ENCODE measurements at places on chromosomes 5 and 9.

- DNase-seq: no peak
These were observed 44.1 kb upstream of the KCNN2 start for GRCh38 chr5:114317751-114318150.

DNA sequence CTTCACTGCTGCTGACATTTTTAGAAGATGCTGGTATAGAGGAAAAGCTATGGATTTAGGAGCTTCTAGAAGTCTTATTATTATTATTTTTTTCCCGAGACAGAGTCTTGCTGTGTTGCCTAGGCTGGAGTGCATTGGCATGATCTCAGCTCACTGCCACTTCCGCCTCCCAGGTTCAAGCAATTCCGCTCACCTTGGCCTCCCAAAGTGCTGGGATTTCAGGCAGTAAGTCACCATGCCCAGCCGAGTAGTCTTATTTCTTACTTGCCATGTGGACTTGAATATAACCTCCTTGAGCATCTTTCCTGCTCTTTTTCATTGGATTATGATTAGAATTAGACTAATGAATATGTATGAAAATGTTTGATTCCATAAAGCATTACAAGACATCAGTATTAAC, 119.5 kb downstream of the NR3C1 start:
- no peak for DNase-seq

GRCh38 chr9:133954862-133955529, 37.1 kb downstream of the VAV2 start:
- no peak for DNase-seq

- DNase-seq: peak; percentile 10
These were observed 51.5 kb downstream of the CEP120 start for GRCh38 chr5:123371575-123372179.

DNA sequence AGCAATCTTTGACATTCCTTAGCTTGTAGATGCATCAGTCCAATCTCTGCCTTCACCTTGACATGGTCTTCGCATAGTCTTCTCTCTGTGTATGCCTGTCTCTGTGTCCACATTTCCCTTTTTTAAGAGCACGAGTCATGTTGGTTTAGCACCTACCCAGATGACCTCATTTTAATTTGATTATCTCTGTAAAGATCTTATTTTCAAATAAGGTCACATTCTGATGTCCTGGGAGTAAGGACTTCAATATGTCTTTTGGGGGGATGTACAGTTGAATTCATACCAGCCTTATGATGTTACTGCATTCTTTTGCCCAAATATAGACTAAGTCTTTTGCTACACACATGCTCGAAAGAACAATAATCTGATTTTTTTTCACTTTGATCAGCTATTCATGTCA, 6.9 kb downstream of the KCTD16 start:
- no peak for DNase-seq

GRCh38 chr5:146290318-146290717, 48.3 kb upstream of the POU4F3 start:
- no peak for DNase-seq

DNA sequence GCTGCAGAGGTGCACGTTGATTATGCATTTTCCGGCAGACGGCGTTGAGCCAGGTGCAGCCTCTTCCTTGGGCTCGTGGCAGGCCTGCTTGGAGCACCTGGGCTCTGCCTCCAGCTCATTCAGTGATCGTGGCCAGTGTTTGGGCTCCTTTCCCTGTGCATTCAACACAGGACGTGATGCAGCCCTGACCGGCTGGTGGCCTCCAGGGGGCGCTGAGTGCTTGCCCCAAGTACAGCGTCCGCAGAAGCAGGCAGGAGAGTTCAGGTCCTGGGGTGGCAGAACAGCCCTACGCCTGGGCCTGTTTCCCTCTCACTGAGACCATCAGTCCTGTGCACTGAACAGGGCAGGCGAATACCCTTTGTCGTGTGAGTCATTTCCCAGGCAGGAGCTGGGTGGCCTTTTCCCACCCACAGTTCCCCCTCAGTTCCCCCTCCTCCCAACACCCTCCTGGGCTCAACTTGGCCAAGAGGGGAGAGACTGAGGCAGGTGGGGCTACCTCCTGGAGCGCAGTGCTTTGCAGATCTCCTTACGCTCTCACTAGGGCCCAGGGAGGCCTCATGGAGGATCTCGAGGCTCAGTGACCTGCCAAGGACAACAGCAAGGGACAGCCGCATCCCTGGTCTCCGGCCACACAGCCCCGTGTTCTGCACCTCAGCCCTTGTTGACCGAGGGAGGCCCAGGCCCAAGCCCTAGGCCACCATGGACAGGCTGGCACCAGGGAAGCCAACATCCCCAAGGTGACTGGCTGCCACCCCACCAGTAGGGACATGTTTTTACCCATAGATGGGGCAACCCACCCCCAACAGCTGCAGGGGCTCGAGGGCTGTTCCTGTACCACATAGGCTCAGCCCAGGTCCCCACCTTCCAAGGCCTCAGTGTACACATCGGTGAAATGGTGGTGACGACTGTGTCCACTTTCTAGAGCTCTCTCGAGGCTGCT, 52.9 kb downstream of the LRSAM1 start:
- peak; percentile 81 for DNase-seq

DNA sequence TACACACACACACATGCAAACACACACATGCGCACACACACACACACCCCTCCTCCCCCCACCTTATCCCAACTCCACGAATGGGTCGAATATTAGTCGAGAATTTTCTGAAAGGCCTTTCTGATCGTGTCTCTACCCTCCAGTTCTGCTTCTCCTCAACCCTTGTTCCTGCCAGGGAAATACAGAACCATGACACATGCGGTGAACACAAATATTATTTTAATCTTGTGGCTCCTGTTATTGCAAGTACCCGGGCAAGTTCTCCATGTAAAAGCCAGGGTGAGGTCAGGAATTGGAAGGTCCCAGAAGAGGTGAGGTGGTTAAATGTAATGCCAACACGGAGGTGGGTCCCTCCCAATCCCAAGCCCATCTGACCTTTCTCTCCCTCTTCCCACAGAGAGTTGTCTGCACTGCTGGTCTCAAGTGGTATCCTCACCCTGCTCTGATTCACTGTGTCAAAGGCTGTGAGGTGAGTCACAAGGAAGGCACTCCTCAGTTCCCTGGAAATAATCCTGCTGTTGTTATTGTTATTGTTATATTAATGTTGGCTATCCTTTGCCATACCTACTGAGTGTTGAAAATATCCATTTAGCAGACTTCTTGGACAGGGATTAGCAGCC, 223.7 kb downstream of the PAPPA start:
- DNase-seq: no peak

DNA sequence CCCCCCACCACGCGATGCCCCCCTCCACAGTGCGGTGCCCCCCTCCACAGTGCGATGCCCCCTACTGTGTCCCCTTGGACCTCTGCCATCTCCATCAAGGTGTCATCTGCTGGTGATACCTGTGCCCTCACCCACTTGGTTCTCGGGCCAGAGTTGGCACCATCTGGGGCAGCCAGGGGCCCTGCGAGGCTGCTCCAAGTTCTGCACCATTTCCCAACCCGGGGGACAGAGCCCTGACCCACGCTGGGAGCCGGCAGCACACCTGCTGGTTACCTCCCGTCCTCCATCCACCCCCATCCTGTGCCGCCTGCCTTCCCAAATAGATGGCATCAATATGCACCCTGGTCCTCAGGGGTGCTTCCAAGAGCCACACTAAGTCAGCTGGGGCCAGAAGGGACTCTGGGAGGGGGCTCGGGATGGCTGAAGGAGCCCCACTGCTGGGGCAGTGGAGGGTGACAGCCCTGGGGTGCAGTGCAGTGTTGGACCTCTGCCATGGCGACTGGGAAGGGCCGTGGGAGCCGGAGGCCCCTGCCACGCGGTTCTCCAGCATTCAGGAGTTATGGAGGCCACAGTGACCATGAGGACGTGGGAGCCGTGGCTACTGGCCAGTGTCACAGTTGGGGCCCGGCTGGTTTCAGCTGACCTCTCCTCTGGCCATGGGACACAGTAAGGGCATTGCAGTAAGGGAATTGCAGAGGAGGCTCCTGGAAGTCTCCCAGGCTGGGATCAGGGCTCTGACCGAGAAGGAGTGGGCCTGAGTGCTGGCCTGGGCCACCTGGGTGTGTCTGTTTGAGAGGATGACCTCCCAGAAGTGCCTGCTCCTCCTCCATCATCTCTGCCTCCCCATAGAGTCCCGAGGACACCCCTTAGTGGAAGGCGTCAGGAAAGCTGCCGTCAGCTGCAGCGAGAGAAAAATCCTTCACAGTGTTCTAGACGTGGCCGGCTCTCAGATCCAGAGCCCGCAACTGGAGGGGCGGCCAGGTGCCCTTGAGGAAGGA, 44.2 kb upstream of the NOTCH1 start:
- DNase-seq: no peak
